ENCODE measurements at places on chromosomes 16 and 17. TPM values are rescaled to one million over a fixed set of nuclear protein-coding genes. Genes with fewer than 3 reads are reported as not detected.

- no peak for DNase-seq
Observed at GRCh38 chr17:38672788-38673706, 1.7 kb downstream of the EPOP start.

The C16orf86 gene
- 5.8 TPM for total RNA-seq

GRCh38 chr16:15502041-15502725 is 67.8 kb downstream of the BMERB1 start:
- no peak for DNase-seq

DNA sequence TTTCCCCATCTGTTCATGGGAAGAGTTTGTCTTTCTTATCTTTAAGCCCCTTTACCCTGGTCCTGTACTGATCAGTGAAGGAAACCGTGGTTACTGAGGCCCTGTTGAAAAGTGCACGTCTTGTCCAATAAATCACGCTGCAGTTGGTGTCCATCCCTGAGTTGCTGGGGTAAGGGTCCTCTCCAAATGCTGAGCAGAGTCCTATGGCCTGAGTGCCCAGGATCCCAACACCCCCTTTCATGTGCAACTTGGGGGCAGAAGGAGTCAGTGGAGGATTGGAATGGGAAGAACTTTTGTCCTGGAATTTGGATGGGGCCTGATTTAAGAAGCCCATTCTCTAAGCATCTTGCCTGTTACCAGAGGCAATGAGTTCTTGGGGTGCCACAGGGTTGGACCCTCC is 7.0 kb upstream of the TBX2 start:
- no peak for DNase-seq

DNA sequence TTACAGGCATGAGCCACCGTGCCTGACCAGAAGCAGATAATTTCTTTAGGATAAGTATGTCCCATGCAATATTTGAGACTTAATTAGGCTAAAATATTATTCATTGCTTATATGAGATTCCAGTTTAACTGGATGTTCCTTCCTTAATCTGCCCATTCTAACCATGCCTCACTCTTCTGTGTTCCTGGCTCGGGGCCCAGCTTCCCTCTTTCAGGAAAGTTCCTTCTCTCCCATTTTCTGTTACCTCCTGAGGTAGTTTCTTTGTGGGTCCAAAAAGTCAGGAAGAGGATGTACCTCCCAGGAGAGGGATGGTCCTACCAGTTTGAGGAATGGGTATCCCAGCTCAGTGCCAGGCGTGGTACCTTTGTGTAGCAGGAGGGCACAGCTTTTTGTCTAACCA is 23.3 kb downstream of the UNK start:
- DNase-seq = no peak

- no peak for DNase-seq
Observed at GRCh38 chr17:67442787-67443624, 65.9 kb downstream of the PITPNC1 start.

All from activated naive CD8-positive, alpha-beta T cell treated with anti-CD3 and anti-CD28 coated beads, Interleukin-2, amount 10 ng/mL, durations not matched to agents 7 days and 5 days (primary cell).